ENCODE measurements at places on chromosomes 7 and 10.

DNA sequence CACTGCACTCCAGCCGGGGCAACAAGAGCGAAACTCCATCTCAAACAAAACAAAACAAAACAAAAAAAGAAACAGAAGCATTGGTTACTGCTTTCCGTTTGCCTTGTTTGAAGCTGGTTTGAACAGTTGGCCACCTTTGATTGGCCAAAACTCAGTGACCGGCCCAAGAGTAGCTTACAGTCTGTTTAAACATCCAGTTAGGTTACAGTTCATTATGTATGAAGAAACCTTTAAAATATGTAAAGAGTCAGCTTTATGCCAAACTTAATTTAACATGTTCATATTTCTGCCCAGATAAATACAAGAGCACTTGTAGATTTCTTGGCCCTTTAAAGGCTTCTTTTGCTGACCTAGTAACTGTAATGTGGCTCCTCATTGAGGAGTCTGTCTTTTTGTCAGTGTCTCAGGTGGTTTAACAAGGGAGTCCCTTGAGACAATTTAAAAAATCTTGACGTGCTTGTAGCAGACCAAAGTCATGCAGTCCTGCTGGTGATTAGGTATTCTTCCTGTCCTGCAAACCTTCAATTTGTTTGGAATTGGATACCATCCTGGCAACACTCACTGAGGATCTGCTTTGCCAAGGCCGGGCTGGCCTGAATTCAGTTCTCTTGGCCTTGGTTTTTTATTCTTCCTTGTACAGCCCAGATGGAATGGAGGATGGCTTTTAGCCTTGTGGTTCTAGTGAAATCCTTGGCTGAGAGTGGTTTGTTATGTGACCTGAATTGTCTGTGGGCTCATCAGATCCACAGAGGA is 128.9 kb downstream of the PLXDC2 start:
- DNase-seq = peak; percentile 89

DNA sequence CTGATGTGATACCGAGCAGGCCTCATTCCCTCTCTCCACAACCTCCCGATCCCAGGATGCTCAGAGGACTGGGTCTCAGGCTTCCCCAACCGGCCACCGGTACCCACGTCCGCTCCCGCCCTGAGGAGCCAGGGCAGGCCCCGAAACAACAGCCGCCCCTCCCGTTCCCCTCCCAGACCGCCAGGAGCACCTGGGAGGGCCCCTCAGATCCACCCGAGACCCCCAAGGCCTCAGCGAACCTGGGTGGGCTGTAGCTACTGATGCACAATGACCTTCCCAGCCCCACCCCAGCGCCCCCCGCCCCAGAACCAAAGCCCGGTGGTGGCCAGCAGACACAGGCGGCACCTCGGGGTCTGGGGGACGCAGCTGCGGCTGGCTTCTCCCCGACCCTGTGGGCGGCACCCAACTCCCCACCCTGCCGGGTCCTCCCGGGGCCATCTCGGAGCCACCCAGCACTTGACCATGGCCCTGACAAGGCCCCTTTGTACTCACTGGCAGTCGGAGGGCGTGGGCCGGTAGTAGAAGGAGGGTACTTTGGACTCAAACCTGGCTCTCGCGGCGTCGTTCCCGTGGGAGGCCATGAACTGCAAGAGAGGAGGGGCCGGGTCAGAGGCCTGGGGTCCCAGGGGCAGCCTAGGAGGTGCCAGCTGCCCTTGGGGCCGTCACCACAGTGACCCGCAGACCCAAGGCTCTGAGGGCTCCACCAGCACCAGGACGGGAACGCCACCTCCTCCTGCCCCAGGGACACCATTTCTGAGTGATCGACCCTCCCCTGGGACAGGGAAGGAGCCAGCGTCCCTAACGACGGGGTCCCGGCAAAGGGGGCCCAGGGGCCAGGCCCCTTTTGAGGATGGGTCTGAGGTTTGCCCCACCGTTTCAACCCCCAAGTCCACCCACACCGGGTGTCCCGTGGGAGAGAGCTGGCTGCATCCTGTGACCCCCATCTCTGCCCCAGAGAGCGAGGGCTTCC is 28.1 kb downstream of the ADAP1 start:
- DNase-seq = no peak

GRCh38 chr7:31249671-31250070 is 90.9 kb downstream of the NEUROD6 start:
- peak; percentile 34 for DNase-seq

GRCh38 chr10:33129141-33129995 is 171.3 kb upstream of the ITGB1 start:
- no peak for DNase-seq

DNA sequence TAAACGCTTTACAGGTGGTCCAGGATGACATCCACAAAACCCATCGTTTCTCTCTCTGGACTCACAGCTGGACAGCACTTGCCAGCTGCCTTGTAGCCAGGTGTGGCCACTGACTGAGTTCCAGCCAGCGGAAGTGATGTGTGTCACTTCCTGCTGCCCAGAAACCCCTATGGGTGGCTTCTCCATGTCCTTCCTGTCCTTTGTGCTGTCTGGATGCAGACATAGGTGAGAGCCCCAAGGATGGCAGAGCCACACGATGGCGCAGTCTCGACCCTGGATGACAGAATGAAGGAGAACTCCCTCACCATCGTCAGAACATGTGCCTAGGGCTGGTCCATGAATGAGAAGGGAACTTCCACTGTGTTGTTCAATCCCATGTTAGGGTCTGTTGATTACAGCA is 22.1 kb downstream of the NMT2 start:
- no peak for DNase-seq

GRCh38 chr10:61682323-61682722 is 19.6 kb downstream of the CABCOCO1 start:
- no peak for DNase-seq

- DNase-seq = no peak
Measured at GRCh38 chr7:16730937-16731336, 22.6 kb upstream of the TSPAN13 start.

- DNase-seq = no peak
Measured at GRCh38 chr10:43417950-43418768, 9.2 kb upstream of the HNRNPF start.

DNA sequence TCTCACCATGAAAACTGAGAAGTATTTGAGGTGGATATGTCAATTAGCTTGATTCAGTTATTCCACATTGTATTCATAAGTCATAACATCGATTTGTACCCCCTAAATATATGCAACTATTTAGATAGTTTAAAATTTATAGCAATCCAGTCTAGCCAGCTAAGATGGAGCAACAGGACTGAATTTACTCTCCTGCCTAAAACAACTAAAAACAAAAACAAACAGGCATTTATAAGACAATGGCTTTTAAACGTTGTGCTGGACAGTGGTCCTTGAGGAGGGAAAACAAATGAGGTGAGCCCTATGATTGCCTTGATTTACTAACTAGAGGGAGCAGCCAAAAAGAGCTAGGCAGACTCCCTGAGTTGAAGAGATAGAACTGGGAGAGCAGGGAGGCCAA is 814 bp upstream of the GPAM start:
- DNase-seq = peak; percentile 10

Data from G401 (cell line).